Stimulated activated CD8-positive, alpha-beta memory T cell treated with anti-CD3 and anti-CD28 coated beads, Interleukin-4, amount 100 ng/mL, for 4 hours (primary cell): ENCODE measurements at places on chromosomes 4 and X.

DNA sequence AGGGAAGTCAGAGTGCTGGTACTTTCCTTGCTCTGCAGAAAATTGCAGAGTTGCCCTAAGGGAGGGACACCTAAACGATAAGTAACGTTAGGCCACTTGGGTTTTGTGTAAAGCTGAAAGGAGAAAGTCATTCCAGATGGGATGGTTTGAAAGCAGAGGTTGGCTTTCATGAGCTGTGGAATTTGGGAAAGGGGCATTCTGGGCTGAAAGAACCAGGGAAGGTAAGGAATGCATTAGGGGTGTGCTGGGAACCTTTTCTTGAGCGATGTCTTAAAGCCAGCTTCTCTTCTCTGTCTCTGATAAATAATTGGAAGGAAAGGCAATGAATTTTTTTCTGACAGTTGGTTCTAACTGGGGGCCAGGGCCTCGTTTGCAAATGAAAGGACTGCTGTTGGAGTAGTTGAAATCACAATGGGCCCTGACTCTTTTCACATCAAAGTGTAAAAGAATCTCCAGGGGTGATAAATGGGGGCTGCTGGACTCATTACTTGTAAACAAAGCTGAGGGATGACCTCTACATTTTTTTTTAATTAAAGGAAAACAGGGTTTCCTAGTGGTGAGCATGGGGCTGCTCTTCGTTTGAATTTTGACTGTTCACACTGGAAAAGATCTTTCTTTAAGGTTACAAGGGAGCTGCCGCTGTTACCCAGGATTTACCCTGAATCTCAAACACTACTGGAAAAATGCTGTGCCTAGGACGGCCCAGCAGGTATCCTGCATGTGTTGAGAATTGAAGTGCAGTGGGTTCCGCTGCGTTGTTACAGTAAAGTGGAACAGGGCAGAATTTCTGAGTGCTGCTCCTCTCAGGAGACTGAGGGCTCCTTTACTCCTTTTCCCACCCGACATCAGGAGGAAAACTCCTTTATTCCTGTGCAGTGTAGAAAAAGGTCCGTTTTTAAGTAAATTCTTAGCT lies 25.0 kb downstream of the AFF1 start:
- no peak for DNase-seq

GRCh38 chr4:119559044-119559647 lies 69.5 kb downstream of the PDE5A start:
- DNase-seq: no peak

GRCh38 chr4:177401658-177402273 lies 40.5 kb downstream of the AGA start:
- no peak for DNase-seq

- DNase-seq: no peak
Measured at GRCh38 chr4:89230271-89230670, 77.3 kb downstream of the GPRIN3 start.

DNA sequence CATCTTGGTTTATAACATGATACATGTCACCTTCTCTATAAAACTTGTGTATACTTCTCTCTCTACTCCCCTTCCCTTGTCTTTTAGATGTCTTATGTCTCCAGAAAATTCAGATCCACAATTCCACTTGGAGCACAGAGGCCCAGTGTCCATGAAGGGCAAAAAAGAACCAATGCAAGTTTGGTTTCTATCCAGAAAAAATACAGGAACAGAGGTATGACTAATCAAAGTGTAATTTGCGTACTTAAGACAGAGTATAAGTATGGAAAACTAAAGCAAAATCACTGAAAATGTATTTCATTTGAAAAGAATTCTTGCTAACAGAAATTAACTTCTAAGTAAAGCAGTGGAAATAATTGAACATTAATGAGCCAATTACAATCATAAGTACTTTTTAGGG lies 46.2 kb downstream of the GUCY1B1 start:
- no peak for DNase-seq

DNA sequence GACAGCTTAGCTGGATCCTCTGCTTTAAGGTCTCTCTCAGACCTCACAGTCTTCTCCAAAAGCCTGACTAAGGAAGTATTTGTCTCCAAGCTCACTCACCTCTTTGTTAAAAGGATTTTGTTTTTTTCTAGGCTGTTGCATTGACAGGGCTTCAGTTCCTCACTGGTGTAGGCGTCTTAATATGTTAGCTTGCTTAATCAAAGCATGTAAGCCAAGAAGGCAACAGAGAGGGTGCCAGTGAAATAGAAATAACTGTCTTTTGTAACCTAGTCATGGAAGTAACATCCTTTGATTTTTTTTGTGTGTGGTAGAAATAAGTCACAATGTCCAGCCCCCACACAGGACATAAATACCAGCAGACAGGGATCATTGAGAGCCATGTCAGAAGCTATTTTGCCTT lies 58.8 kb downstream of the FIP1L1 start:
- no peak for DNase-seq

DNA sequence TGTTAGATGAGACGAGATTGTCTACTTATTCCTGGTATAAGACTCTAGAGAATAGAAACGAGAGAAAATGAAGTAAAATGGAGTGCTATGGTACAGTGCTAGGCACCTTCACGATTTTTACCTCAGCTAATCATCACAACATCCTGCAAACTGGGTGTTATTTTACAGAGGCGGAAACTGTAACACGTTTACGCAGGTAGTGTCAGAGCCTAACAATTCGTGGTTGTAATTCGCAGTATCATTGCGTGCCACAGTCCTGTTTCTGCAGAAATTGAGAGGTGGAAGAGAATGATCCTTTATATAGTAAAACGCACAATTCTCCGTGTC lies 383 bp upstream of the TBC1D19 start:
- DNase-seq: no peak

GRCh38 chrX:134625315-134625718 lies 33.0 kb downstream of the PLAC1 start:
- no peak for DNase-seq

- no peak for DNase-seq
Measured at GRCh38 chr4:163649557-163650091, 155.1 kb downstream of the TMA16 start.

GRCh38 chrX:42398967-42399631 lies 378.9 kb downstream of the PPP1R2C start:
- DNase-seq: no peak

DNA sequence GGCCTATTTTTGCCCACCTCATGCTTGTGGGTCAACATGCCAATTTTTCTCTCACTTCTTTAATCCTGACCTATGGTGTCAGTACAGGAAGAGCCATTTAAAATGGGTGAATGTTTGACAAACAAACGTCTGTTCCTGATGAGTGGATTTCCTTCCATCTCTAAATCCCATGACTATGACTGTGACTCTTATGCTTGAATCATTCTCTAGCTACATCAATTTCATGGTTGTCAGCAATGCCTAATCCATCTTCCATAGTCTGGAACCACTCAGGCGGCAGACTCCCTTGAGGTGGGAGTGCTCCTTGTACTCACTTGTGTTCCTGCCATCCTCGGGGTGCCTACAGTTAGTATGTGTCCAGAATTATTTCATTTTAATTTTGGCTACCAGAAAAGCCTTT lies 194.9 kb upstream of the RPS6KA3 start:
- DNase-seq: no peak

DNA sequence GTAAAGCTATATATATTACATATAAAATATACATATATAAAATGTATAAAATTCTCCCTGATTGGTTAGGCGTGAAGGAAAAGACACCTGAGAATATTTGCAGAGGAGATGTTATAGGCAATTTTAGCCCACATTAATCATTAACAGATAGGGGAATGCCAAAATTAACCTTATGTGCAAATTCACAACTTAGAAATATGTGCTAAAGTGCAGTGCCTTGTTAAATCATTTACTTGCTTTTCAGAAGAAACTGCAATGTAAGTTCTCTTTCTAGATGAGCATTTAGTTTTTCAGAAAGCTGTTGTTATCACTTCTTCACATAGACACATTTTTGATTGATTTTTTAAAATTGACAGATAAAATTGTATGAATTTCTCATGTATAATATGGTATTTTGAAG lies 5.6 kb downstream of the TASL start:
- no peak for DNase-seq

GRCh38 chr4:58301376-58301999 lies 1191.3 kb upstream of the IGFBP7 start:
- DNase-seq: no peak

DNA sequence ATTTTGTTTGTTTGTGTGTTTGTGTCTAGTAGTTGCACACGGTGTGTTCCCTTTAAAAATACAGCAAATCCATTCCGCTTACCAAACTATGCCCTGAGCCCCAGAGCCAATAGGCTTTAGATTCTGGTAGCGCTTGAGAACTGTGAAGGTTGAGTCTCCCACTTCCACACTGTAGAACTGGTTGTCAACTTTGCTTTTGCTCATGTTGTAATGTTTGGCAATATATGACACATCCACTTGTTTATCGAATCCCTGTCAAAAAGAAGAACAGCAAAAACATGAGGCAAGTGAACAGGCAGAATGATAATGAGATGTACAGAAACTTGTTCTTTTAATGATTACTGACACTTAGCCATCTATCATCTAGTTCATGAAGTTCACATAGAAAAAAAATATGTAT lies 200.6 kb downstream of the MAPK10 start:
- no peak for DNase-seq

GRCh38 chrX:43970528-43970927 lies 2.7 kb downstream of the NDP start:
- no peak for DNase-seq

DNA sequence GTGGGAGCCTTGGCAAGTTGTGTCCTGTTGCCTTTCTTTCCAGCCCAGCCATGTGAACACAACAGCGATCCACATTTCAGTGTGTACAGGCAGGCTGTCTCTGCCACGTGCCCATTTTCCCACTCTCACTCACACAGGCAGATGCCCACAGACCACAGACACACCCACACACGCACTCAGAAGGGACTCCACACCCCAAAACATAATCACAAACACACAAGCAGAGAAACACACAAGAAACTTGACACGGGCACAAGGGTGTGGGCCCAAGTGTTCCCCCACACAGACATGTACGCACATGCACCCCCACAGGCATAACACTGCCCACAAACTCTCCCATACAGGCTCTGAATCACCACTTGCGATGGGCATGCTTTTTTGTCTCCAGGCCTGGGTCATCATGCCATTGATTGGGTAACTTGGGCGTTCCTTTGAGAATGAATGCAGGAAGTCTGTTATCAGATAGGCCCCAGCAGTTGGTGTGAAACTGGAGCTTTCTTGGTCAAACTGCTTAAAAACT lies 84.3 kb downstream of the NBDY start:
- DNase-seq: no peak

GRCh38 chrX:18983666-18984380 lies at the start of gene PHKA2:
Gene PHKA2, minus strand, starts transcription at chrX:18984114. Its CDS starts 182 bp downstream, at chrX:18983932.
- no peak for DNase-seq

DNA sequence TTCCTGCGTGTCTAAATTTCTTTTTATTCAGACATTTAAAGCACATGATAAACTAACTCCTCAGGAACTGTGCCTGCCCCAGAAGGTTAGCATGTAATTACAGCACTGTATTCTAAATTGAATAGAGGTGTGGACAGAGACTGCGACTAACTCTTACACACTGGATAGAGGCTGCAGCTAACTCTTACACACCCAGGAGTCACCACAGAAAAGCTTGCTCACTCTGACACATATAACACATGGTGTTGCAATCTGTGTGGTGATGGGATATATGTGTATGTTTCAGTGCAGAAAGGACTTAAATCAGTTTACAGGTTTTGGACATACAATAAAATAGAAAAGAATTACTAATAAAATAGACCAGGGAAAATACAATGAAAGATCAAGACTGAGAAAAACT lies 41.5 kb downstream of the SMAD1 start:
- DNase-seq: no peak

DNA sequence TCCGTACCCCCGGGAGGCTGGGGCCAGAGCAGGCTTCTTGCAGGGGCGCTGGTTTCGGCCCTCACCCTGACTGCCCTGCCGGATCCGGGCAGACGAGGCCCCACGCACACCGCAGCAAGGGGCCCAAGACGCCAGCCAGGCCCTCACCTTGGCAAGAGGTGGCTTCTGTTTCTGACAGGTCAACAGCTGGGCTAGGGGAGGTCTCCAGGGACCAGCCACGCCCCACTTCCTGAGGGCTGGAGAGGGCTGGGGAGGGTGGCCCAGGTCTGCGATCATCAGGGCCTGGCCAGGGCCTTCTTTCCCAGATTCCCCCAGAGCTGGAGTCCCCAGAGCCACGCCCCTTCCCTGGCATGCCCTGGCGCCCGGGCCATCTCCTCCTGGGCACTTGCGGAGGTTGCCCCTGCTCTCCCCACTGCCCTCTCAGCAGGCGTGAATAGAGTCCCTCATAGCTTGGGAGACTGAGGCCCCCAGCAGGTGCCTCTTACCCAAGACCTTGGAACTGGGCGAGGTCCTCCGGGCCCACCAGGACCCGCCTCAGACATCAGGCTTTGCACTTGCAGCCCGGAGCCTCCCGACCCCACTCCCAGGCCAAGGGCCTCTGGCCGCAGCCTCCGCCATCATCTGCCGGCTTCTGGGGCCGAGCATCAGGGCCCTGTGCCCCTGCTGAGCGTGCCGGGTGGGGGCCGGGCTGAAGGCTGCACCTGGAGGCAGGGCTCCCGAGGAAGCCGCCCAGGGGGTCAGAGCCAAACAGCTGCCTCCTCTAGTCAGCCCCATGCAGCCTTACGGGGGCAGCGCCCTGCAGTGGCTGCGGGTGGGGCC lies 6.3 kb upstream of the FGFR3 start:
- DNase-seq: no peak

- no peak for DNase-seq
Measured at GRCh38 chr4:58808817-58809216, 1698.6 kb upstream of the IGFBP7 start.

DNA sequence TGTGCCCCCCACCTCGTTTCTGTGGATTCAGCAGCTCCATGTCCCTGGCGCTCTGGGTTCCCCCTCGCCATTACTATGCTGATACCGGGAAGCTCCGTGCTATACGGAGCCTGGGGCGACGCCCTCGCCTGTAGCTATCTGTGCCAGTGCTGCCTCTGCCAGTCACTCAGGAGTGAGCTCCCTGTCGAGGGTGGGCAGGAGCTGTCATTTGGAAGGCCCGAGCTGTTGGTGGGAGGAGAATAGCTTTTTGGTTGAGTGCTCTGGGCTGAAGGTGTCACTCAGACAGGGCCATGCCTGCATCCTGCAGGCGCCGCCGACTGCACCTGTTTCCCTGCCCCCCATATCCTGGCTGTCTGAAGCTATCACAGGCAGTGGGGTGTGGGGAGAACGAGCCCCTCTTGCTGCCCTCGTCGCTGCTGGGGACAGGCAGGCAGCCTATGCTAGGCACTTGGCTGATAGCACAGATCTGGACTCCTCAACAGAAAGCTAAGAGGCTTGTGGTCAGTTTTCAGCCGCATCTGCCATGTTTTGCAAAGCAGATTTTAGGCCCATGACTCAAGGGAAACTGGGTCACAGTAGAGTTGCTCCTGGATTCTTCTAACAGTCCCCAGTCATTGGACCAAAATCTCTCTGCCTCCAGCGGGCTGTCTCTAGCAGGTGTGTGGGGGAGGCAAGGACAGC lies 31.8 kb downstream of the CPLX1 start:
- no peak for DNase-seq

DNA sequence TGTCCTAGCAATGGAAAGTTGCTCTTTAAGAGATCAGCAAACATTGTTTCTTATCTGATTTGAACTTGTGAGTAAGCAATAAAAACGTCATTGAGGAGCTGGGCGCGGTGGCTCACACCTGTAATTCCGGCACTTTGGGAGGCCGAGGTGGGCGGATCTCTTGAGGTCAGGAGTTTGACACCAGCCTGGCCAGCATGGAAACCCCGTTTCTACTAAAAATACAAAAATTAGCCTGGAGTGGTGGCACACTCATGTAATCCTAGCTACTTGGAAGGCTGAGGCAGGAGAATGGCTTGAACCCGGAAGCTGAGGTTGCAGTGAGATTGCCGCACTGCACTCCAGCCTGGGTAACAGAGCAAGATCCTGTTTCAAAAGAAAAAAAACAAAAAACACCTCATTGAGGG lies 11.2 kb upstream of the PLAC8 start:
- no peak for DNase-seq
